ENCODE measurements at places on chromosomes 3 and 15.

DNA sequence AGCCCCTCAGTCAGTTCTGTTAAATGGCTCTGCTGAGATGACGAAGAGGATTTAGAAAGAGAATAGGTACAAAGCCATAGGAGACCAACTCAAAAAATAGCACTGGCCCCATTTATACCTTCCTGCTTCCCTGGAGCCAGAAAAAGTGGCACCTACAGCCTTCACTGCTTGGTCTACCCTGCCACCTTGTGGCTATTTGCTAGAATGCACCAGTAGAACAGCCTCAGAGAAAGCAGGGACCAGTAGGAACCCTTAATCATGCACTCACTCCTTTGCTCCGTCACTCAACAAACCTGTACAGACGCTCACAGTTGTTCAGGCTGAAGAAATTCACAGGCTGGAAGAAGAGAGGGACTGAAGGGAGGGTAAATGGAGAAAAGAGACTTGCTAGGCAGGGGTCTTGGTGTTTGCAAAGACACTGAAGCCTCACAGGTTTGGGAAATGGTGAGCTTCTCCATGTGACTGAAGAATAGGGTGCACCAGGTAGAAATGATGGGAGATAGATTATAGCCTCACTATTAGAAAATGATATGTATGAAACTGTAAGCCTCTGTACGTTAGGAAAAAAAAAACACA, 12.1 kb upstream of the RTP2 start:
- peak; percentile 75 for DNase-seq

DNA sequence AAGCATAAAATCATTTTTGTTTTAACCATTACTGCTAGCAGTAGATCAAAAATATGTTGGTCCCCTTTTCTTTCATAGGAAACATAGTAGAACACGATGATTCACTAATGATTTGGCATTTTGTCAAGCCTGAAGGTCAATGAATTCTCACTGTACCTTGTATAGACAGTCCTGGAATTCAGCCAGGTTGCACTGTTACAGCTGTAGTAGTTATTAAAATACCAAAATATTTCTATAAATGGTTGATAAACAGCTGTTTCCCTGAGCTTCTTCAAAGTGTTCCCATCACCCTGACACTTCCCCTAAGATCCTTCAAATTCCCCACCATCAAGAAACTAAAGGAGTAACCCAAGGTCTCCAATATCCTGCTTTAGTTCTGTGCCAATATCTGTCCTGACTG, 200.9 kb downstream of the ATP8B4 start:
- no peak for DNase-seq

DNA sequence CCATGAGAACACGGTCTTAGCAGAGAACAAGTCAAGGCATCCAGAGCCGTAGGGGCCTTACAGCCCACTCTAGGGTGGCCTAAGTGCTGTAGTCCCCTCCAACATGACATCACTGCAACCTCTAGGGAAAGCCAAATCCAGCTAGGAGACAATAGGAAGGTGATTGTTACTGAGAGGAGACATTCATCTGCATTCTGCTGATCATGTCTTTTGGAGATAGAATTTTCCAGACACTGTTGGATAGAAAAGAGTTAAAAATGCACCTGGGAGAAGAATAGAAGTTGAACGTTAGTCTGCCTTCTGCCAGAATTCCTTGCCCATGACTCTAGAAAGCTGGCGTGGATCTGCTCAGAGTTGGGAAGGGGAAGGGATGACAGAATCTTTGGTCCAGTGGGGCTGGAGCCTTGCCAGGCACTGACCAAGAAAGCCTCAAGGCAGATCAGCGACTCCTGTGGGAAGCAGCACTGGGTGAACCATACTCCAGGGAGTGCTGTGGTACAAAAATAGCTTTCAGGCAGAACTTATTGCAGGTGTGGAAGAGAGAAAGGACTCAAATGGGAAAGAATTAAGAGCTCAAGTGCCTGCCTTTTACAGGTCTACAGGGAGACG, 44.8 kb upstream of the RAF1 start:
- DNase-seq = no peak

GRCh38 chr3:160644491-160644890, 32.5 kb upstream of the ARL14 start:
- DNase-seq = no peak

DNA sequence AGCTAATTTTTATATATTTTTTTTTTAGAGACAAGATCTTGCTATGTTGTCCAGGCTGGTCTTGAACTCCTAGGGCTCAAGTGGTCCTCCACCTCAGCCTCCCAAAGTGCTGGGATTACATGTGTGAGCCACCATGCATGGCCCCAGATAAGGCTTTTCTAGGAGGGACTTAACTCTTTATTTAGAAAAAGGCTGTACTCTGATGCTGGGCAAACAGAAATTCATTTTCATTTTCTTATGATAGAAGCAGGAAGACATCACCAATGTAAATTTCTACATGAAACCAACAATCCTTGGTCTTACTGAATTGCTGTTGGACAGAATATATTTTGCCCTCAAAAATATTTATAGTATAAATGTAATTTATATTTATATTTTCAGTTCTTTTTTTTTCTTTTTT, 9.6 kb downstream of the NIPA1 start:
- DNase-seq = no peak

DNA sequence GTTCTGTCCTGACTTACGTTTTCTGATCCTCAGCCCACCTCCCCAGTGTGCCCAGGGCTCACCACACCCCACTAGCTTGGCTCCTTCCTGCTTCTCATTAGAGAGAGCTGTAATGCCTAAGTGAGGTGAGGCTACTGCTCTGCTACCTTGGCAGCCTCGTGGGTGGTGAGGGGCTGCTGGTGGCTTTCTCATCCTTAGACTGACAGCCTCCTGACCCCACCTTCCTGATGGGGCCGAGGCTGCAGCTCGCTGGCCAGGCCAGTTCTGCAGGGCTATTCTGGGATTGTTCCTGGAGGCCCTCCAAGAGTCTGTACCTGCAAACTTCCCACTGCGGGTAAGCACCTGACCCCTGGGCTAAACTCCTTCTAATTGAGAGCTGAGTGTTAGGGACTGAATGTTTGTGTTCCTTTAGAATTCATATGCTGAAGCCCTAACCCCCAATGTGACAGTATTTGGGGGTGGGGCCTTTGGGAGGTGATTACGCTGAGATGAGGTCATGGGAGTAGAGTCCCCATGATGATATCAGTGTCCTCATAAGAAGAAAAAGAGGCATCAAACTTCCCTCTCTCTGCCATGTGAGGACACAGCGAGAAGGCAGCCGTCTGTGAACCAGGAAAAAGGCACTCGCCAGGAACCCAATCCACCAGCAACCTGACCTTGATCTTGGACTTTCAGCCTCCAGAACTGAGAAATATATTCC, 38.1 kb upstream of the IQSEC1 start:
- DNase-seq = no peak

DNA sequence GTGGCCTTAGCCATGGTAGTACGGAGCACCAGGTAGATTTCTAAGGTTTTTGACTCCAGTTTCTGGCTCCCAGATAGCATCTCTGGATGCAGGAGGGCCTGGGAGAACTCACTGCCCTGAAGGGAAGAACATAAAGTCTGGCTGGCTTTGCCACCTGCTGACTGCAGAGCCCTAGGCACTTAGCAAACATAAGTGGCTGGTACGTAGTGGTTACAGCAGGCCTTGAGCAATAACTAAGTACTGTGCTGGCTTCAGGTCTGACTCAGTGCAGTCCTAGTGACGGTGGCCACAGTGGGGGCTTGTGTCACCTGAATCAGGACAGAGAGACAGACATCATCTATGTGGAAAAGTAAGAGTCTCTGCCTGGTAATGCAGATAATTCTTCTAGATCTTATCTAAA, 871.1 kb downstream of the PDCD6IP start:
- no peak for DNase-seq
